Left renal pelvis (tissue), 4 donors: ENCODE measurements at places on chromosomes 3 and 15.

- no peak for DNase-seq
Observed at GRCh38 chr15:62803856-62804400, 238.6 kb upstream of the TPM1 start.

- DNase-seq, result no peak
Observed at GRCh38 chr3:108099244-108099643, 8.4 kb upstream of the CD47 start.

GRCh38 chr3:140595295-140595694 is 82.6 kb upstream of the TRIM42 start:
- DNase-seq, result no peak

DNA sequence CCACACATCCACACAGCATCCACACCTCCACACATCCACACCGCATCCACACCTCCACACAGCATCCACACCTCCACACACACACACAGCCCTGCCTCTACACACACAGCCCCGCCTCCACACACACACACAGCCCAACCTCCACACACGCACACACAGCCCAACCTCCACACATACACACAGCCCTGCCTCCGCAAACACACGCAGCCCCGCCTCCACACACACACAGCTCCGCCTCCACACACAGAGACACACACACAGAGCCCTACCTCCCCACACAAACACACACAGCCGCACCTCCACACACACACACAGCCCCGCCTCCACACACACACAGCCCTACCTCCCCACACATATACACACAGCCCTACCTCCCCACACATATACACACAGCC is 4.7 kb downstream of the MESP1 start:
- DNase-seq, result no peak

- no peak for DNase-seq
Observed at GRCh38 chr3:27616031-27616430, 106.1 kb downstream of the EOMES start.

GRCh38 chr15:59011262-59011952 is 23.9 kb downstream of the RNF111 start:
- DNase-seq, result no peak

DNA sequence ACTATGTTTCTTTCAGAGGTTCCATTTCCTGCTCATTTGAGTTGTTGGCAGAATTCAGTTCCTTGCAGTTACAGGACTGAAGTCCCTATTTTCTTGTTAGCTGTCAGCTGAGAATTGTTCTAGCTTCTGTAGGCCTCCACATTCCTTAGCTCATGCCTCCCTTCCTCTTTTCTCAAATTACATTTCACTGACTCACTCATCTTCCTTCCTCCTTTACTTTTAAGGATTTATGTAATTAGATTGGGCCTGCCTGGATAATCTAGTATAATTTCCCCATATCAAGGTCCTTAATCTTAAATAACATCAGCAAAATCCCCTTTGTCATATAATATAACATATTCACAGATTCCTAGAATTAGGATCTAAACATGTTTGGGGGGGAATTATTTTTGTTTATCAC is 40.6 kb upstream of the RBMS3 start:
- no peak for DNase-seq

GRCh38 chr3:185042312-185043050 is 110.4 kb downstream of the C3orf70 start:
- DNase-seq, result no peak

DNA sequence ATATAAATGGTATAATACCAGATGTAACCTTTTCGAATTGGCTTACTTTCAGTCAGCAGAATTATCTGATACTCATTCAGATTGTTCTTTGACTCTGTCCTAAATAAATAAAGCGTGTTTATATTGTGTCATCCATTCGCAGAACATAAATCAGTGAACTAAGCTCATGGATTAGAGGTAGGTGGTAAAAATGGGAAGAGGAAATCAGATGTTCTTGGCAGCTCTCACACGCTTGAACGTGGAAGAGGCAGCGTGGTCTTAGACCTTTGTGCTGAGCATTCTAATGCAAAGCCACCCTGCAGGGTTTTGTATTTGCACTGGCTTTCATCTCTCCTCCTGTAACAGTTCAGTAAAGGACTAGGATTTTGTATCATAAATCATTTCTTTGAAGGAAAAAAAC is 441.4 kb downstream of the GABRG3 start:
- DNase-seq, result no peak

GRCh38 chr15:38680775-38681174 is 116.2 kb upstream of the RASGRP1 start:
- no peak for DNase-seq

- no peak for DNase-seq
Observed at GRCh38 chr3:10108091-10108490, at the start of gene FANCD2OS. TSS of gene FANCD2OS (minus strand) at chr3:10108255. CDS start at chr3:10104774, 3,481 bp downstream.

DNA sequence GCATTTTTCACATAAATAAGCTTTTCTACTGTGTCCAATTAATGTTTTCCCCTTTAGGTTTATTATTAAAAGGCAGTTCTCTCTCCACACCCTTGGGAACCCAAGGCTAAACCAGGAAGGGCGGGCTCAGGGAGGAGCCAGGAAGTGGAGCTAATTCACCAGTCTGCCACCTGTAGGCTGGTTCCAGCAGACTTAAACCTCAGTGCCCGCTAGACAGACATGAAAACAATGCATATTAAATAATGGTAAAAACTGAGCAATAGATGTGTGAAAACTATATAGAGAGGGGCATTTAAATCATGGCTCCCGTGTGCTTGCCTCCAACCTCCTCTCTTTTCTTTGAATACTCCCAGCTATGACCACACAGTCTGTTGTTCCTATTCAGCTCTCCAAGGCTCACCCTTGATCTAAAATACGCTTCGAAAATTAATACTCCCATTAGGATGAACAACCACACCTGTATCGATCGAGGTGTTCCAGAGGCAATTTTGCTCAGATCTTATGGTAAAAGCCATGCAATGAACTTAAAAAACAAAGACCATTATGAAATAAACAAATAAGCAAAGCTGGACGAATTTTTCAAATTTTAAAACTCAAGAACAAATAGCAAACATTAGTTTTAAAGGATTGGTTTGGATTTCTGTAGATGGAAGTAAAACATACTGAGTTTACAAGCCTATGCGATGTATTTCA is 253.3 kb downstream of the TJP1 start:
- DNase-seq, result no peak

DNA sequence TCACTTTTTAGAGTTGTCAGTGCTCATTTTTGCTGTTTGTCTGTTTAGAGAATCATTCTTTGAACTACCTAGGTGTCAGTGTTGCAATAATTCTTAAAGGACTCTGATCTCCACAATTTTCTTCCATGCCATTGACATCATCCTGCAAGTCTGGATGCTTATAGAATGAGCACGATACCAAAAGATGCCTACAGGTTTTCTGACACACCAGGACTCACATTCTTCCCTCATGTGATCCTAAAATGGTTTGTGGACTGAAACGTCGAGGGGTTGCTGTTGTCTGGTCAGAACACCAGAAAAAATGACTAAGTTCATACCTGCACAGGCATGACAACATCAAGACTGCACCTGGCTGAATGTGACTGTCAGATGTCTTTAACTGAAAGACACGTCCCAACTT is 95.9 kb downstream of the SEMA5B start:
- DNase-seq, result no peak

DNA sequence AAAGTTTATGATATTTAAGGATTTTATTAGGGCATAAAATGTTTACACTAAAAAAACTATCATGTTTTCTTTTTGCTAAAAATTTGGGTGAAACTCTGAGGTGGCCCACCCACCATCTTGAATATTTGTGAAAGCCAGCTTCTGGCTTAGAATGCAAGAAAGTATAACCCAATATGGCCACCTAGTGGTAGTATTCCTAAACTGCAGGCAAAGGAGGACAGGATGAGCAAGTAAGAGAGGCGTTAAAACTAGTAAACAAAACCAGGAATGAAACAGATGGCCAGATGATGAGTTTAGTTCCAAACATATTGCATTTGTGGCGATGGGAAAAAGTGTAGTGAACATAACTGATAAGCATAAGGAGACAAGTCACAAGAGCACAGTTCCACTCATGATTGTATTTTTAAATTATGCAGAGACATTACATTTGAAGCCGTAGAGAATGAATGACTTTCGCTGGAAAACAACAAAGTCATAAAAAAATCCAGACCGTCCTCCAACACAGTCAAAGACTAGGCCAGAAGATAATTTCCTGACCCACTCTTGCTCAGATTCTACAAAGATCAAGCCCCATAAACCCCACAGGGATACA is 103.3 kb upstream of the PRTG start:
- peak; percentile 74 for DNase-seq

DNA sequence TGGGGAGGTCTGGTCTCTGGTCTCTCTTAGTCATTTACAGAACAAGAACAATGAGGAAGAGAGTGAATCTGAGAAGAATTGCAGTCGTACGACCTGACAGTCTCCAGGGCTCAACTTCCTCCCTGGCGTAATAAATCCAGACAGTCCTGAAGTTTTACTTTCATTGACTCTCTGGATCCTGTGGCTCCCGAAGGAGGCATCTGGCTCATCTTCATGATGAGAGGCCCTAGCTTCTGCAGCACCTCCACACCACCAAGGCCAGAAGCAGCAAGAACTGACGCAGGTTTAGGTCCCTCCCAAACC is 11.8 kb upstream of the CYFIP1 start:
- no peak for DNase-seq

DNA sequence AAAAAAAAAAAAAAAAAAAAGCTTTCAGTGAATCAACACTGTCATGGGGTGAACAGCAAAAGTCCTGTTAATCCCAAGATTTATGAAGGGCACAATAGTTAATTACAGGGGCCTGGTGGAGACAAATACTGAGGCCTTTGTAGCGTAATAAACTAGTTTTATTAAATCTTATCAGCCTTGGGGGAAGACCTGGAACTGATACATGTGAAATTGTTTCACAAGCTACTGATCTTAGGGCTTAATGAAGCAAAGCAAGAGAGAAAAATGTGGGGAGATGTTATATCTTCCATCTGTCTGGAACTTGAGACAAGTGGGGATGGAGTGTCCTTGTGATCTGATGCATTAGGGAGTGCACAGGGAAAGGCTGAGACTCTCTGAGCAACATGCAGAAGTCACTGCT is 47.9 kb upstream of the OSBPL11 start:
- DNase-seq, result no peak

- no peak for DNase-seq
Observed at GRCh38 chr15:79436037-79436780, 4.1 kb downstream of the MINAR1 start.

DNA sequence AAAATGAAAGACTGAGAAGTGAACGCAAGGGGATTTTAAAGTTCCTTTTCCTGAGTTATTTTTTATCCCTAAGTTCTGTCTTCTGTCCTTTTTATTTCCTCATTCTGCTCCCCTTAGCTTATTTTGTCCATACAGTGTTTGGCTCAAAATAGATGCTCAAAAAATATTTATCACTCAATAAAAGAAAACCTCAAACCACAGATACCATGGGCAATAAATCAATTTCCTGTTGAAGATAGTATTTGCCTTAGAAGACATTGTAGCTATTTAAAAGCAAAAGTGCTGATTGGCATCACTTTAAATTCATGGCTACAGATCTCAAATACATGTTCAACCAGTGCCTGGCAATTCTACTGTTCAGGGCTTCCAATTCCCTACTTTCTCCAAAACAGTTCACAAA is 316.5 kb upstream of the ADAMTS9 start:
- DNase-seq, result no peak

GRCh38 chr3:43704697-43705096 is 14.0 kb downstream of the ABHD5 start:
- no peak for DNase-seq

DNA sequence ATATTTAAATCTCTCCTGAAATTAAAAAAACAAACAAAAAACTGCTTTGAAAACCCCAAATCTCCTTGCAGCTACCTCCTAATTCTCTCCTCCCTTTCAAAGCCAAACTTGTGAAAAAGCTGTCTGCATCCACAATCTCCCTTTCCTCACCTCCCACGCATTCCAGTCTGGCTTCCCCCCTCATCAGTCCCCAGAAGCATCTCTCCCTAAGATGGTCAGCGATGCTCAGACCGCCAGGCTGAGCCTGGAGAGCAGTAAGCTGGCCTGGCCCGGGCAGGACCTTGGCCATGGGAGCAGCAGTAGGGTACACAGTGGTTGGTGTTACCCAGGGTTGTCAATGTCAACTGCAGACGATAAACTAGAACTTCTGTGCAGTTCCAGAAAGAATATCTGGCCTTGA is 32.9 kb upstream of the BLM start:
- DNase-seq, result no peak

DNA sequence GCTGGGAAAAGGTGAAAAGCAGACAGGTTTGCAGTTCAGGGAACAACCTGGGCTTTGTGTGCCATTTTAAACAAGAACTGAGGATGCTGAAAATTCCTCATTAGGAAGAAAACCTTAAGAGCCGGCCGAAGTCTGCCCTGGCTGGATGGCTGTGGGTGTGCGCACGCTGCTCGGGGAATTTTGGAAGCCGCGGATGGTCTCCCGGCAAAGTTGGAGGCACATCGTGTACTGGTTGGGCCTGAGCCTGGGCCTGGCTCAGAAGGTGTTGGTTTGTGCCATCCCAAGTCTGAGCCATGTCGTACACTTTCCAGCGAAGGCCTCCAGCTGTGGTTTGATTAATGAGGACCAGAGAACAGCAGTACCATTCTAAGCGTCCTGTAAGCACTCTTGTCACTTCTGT is 188.2 kb downstream of the ATP10A start:
- no peak for DNase-seq

DNA sequence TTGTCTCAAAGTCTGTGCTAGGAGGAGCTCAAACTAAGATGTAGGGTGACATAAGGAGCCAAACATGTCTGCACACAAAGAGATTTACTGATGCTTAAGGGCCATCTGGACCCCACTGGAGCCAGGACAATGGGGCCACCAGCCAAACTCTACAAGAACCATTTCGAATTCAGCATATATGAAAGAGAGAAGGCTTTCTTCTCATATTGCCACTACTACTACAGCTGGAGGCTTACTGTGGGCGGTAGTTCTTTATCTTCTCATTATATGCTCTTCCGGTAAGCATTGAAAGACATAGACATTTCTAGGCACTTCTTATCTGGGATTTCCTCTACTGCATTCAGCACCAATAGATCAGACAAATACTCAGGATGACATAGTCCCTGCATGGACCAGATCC is 404.4 kb upstream of the PROK2 start:
- no peak for DNase-seq

DNA sequence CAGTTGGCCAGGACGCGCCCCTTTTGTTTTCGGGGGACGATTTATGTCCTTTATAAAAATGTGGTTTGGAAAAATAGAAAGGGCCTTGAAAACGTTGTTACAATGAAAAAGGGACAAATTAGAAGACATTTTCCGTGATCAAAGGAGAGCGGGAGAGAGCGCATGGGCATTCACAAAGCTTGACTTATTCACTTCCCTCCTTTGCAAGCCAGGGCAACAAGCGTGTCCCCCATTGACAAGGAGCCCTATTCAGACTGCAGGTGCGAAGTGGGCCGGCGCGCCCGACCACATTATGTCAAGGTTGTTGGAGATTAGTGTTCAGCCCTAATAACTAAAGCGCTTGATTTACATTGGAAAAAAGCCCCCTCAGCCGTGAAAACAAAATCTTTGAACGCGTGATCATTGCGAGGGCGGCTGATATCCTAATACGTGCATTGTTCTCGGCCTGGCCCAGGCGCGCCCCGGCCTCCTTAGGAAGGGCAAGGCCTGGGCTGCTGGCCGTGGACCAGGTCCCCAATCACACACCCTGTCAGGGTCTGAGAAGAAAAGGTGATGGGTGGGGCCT is 25.9 kb downstream of the ZIC4 start:
- no peak for DNase-seq

GRCh38 chr3:44960387-44961026 is 15.5 kb downstream of the ZDHHC3 start:
- DNase-seq, result no peak

- DNase-seq, result no peak
Observed at GRCh38 chr3:5192571-5193365, 5.3 kb downstream of the EDEM1 start.

- no peak for DNase-seq
Observed at GRCh38 chr3:28050885-28051284, 190.5 kb upstream of the CMC1 start.
